ENCODE measurements at places on chromosomes 6 and 20. TPM values are rescaled to one million over a fixed set of nuclear protein-coding genes. Genes with fewer than 3 reads are reported as not detected.

PRL gene
- 0.23 TPM for total RNA-seq

ARHGAP40 gene
- not detected for total RNA-seq

NINL gene
- 22.1 TPM for total RNA-seq

TRIM15 gene
- total RNA-seq = not detected

CCN5 gene
- total RNA-seq = not detected

ZGPAT gene
- total RNA-seq = 12.0 TPM

SLC22A16 gene
- not detected for total RNA-seq

ERVFRD-1 gene
- total RNA-seq = not detected

PRDM13 gene
- 0.46 TPM for total RNA-seq

EIF6 gene
- 56.1 TPM for total RNA-seq
